ENCODE measurements at places on chromosomes 1 and 21.
A peak's percentile ranks its signal among the peaks of the same experiment; 100 is the strongest.

DNA sequence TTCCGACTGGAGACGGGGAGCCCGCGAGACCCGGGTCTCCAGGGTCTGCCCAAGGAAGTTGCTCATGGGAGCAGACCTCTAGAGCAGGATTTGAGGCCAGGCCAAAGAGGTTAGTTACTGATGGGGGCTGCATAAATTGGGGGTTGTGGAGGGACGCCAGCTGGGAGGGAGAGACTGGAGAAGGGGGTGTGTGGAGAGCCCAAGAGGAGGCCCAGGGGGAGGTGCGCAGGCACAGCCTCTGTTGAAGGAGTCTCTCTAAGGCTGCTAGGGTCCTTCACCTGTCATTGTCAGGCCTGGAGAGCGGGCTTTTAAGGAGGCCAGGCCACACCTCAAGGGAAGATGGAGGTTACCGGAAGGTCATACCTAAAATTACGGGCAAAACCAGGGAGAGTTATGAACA, 363 bp downstream of the PLA2G5 start:
- no peak for DNase-seq

DNA sequence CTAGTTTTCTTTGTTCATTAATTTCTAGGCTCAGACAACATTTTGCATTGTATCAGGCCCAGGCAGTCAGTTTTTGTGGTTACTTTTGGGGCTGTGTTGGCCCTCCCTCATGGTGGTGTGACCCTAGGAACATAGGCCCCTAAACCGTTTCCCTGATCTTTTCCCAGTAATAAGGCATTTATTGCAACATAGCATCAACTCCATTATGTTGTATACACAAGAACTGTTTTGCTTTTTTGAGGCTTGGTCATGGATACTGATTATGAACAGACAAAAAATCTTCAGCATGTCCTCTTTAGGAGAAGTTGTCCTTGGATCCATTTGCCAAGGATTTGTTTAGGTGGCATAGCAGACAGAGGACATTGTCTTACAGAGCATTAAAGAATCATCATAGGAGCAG, 10.3 kb downstream of the B3GALT2 start:
- DNase-seq: no peak

GRCh38 chr1:81712425-81712824, 88.3 kb upstream of the ADGRL2 start:
- DNase-seq: no peak

DNA sequence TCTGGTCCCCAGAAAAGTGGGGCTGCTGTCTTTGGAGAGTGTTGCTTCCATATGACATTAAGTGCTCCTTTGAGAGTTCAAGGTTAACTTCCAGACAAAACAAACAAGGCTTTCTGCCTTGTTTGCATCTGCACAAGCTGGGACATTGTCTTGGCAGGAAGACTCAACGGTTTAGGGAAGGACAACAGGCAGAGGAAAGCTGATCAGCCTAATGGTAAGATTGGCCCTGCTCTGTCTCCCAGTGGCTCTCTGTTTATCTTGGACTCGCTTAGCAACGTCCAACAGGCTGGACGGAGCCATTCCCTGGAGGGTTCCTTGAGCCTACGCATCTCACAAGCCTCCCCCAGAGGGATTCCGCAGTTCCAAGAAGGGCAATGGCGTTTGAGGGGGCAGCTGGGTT, 62.2 kb upstream of the SLC44A3 start:
- no peak for DNase-seq

DNA sequence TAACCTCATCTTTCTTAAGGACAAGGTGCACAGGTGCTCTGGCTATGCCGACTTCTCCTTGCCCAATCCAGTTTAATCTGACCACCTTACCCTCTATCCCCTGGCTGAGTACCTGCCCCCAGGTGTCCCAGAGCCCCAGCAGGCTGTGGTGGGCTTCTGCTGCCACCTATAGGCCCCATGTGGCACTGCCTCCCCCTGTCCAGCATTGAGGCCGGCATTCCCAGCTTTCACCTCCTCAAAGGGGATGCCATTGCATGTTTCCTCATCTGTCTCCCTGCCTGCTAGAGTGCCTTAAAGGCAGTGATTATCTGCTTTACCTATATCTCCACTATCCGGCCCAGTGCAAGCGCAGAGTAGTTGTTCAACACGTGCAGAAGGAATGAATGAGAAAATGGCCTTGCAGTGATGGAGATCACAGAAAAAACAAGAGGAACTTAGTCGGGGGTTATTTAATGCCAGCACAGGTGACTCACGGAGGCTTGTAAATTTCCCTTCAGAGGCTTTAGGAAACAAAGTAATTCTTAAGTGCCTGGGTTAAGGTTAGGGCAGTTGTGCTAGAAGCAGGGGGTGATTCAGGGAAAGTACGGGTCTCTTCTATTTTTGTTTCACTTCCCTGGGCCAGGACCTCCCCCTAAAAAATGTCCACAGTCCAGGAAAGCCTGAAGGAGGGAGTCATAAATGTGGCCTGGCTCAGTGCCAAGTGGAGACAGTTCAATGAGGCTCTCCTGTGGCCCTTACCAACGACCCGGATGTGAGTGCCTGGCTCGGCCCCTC, 131.8 kb upstream of the NGF start:
- peak; percentile 57 for DNase-seq

DNA sequence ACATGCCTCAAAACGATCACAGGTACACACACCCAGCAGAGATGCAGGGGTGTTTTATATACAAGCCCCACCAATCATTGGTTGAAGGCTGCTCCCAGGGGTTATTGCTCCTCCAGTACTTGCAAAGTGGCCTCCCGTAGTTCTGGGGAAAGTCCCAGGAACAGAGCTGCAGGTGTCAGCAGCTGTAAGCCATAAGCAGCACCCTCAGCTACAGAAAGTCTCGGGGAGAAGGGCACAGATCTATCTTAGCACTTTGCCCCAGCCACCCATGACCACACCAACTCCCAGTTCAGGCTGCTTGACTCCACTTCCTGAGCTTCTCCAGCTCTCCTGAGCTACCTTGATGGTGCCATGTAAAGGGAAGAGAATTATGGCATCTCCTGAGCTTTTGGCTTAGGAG, 222.7 kb upstream of the GJB5 start:
- DNase-seq: no peak

GRCh38 chr21:25572861-25573310, 34.4 kb downstream of the MRPL39 start:
- DNase-seq: no peak

- DNase-seq: no peak
These were observed 425.7 kb upstream of the USP24 start for GRCh38 chr1:55640708-55641473.

GRCh38 chr21:32389337-32390015, 3.3 kb downstream of the URB1 start:
- DNase-seq: no peak

GRCh38 chr1:201560328-201561194, 21.6 kb downstream of the NAV1 start:
- no peak for DNase-seq

DNA sequence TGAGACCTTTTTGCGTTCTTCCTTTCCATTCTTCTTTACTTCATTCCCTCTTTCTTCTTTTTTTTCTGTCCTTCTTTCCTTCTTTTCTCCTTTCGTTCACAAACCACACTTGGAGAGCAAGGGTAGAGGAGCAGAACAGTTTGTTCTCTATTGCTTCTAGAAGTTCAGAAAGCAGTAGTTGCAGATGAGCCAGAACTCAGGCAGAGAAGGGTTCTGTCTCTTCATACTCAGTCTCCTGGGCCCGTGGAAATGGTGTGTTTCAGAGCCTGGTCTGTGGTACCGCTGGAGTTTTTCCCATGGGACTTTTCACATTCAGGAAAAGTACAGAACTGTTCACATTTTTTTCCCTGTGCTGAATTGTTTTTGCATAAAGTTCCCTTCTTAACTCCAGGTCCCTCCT, 87.0 kb downstream of the ATP5PO start:
- DNase-seq: no peak

DNA sequence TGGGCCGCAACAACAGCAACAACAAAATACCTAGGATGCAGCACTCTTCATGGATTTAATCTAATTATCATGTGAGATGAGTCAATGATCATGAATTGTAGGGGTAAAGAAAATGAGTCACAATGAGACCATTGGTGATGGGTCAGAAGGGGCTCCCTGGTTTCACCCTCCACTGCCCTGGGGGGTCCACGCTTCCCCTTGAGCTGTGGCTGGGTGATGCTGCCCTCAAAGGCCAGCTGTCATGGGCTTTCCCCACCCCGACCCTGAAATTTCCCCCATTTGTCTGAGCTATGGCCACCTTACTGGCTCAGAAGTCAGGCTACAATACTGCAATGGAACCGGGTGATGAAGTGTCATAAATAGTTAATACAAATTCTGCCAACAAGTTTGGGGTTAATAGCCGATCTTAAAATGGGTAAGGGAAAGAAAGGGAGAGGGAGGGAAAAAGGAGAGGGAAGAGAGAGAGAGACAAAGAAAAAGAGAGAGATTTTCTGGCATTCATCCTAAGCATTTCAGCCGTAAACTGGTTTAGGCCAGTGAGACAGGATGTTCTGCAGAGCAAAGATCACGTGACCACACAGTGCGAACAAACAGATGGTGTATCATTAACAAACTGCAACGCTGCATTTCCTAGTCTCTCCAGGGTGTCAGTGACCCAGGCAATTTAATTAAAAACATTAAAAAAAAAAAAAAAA, 143.4 kb upstream of the ERRFI1 start:
- DNase-seq: peak; percentile 87

DNA sequence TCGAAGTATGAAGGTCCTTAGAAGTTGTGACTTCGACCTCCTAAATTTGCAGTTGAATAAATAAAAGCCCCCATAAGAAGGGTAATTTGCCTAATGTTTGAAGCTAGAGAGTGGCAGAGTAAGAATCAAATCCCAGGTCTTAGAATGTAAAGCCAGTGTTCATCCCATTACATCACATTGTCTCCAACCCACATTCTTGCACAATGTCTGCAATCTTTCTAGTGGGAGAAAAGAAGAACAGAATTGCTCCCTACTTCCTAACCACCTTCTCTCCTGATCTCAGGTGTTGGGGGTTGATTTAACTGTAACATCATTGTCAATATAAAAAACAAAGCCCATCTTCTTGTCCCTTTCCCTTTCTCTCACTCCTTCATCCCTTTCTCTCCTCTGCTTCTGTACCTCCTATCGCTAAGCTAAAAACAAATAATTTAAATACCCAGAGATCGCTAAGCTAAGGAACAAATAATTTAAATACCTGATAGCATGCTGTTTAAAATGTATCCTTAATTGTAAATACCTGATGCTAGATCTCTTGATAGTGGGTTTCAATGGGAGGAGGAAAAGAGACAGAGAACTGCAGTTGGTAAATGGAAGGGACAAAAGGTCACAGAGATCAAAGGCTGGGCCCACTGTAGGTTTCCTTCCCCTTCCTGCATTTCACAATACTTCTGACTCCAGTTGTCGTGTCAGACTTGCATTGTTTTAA, 32.1 kb upstream of the CCDC190 start:
- DNase-seq: no peak

DNA sequence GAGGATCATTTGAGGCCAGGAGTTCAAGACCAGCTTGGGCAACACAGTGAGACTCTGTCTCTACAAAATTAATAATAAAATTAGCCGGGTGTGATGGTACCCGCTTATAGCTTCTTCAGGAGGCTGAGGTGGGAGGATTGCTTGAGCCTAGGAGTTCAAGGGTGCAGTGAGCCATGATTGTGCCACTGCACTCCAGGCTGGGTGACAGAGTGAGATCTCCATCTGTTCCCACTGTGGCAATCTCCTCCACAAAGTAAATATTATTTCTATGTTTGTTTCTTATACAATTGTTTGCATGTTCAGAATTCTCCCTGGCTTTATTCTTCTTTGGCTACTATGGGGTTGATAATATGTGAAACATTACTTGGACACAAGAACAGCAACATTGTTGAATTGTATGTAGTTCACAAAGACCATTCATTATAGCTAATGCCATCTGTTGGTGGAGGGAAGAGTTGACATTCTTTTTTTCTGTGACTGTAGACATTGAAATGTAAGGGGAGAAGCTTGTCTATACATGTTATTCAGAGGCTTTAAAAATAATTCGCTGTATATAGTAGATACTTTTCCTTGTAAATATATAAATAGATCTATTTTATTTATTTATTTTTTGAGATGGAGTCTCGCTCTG, 47.8 kb upstream of the SRSF10 start:
- DNase-seq: no peak

DNA sequence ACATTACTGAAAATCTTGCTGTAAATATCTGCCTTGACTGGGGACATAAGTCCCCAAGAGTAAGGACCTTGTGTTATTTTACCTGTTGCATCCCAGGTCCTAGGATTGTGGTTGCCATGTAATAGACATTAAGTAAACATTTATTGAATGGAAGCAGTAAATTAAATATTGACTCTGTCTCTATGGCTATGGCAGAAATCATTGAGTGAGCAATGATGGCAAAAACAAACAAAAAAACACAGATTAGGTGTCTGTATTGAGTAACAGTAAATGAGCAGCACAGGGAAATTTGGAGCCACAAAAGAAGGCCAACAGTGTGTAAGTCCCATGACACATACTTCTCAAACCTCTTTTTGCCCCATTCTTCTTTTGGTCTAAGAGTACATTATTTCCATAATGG, 240.4 kb downstream of the NFIA start:
- DNase-seq: peak; percentile 64

GRCh38 chr1:241827264-241827663, 20.7 kb upstream of the EXO1 start:
- DNase-seq: no peak

DNA sequence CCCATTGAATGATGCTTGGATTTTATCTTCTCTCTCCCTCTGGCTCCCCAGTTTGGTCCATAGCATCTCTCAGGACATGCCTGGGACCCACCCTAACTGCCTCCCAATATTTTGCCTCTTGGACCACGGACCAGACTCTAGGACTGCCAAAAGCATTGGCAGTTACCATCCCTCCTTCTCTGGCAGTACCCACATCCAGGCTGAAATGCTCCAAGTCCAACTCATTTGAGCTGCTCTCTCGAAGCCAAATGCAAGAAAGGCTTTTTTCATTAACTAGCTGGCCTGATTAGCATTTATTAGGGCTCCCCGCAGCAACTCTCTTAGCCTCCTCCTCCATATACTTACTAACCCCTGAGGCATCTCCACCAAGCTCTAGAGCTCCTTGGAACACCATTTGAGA, 140.0 kb upstream of the GRIK3 start:
- no peak for DNase-seq

DNA sequence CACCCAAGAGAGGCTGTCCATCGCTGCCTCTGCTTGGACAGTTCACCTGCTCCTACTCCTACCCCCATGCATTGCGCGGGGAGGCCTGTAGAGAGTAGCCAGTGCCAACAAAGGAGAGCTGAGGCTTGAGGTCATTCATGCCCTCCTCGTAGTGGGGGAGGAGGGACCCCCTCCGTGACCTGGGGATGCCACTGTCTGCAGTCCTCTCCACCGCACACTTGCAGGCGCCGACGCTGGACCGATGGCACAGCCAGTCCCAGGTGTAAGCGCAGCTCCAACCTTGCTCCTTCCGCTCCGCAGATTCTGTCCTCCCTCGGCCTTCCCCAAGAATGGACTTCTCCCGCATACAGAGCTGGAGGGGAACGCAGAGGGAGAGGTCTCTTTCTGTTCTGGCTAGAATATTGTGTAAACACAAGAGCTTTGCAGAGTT, 672 bp upstream of the PHLDA3 start:
- DNase-seq: no peak

DNA sequence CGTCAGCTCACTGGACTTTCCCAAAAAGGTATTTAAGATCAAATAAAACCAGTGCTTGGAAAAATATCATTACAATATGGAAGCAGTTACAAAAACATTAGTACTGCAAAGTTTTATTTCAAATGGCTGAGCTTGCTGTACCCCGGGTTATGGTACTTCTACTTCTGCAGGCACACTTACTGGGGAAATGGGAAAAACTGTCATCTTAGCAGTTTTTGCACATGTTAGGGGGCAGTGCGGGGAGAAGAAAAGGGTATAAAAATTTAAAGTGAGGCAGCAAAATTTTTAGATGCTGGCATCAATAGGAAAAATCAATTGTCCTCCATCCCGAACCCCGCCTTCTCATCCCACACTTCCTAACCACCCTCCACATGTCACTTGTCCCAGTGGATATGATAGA, 133.4 kb downstream of the ATG4C start:
- no peak for DNase-seq
